Stimulated activated CD8-positive, alpha-beta memory T cell treated with anti-CD3 and anti-CD28 coated beads, Interleukin-4, amount 100 ng/mL, for 1 hour (primary cell): ENCODE measurements at places on chromosomes 3 and 15.

GRCh38 chr3:129793942-129794310 is 99.6 kb downstream of the TMCC1 start:
- no peak for DNase-seq

DNA sequence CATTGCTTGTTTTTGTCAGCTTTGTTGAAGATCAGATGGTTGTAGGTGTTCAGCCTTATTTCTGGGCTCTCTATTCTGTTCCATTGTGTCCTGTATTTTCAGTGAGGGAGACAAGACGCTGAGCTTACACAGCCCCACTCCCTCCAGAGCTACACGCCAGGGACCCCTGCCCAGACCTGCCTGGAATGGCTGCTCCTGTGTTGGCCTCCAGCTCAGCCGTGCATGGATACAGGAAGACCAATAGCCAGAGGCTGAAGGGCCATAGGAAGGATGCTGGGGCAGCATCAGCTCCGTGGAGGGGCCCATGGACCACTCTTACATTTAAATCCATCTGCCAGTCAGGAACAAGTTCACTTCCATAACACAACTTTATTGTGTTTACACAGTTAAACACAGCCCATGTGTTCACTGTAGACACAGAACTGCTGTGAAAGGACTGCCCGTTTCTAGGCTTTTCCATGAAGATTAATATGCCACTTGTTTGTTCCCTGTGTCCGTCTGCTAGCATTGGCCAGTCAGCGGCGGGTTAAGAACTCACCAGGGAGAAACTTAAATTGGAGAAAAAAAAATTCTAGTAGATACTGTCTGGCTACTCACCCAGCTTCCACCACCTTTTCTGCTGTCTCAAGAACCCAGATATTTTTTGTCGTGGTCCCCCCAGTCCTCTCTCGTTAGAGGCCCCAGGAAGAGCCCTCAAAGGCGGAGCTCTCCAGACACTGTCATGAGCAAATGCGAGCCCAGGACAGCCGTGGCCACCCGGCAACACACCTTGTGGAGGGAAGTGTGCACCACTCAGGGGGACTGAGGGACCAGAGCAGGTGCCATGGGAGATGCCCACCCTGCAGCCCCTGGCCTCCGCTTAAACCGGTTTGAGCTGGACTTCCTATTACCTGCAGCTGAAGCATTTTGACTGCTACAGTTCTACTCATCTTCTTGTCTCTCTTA is 142.3 kb upstream of the MEF2A start:
- DNase-seq, result no peak

DNA sequence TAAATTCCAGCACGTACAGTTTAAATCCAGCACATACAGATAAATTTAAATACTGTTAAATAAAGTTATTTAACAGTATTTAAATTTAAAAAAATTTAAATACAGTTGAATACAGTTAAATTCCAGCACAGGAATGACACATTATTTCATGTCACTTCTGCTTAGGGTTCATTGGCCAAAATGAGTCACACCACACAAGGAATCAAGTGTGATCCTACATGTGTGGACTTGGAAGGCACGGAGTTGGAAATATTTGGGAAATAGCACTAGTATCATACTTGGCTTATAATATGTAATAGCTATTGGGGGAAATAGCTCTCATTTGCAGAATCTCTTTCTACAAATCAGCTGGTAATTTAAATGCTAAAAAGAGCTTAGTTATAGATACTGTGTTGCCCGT is 10.6 kb downstream of the RAB7A start:
- DNase-seq, result no peak

- no peak for DNase-seq
These were observed 31.6 kb downstream of the MESD start for GRCh38 chr15:80957976-80958375.

DNA sequence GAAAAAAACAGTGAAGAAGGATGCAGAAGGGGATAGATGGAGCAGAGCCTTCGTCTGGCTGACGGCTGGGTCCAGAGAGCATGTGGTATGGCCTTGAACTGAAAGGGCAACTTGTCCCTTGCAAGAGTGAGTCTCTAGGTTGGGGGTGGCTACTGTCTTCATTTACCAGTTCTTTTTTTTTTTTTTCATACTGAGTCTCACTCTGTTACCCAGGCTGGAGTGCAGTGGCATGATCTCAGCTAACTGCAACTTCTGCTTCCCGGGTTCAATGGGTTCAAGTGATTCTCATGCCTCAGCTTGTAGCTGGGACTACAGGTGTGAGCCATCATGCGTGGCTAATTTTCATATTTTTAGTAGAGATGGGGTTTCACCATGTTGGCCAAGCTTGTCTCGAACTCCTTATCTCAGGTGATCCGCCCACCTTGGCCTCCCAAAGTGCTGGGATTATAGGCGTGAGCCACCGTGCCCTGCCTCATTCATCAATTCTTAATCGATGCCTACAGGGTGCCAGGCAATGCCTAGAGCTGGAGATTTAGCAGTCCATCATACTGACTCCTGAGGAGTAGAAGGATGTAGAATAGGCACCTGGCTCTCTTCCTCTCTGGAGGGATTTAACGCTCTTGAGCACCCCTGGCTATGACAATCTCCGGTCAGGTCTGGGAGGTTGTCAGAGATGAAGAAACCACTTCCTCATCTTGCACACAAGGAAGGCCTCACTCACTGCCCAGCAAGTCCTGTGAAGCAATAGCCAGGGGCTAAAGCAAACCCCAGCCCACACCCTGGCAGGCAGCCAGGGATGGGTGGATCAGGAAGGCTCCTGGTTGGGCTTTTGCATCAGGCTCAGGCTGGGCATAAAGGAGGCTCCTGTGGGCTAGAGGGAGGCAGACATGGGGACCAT is at the start of gene CAMP:
TSS of gene CAMP (plus strand) at position 880 of the 898 bp plus-strand sequence. CDS start at position 897, 17 bp downstream.
- no peak for DNase-seq
